ENCODE measurements at places on chromosomes 7 and 10.

GRCh38 chr7:122136078-122136477 is 8.0 kb downstream of the AASS start:
- no peak for DNase-seq

GRCh38 chr7:108146070-108146842 is 16.1 kb upstream of the LAMB4 start:
- peak; percentile 61 for DNase-seq

DNA sequence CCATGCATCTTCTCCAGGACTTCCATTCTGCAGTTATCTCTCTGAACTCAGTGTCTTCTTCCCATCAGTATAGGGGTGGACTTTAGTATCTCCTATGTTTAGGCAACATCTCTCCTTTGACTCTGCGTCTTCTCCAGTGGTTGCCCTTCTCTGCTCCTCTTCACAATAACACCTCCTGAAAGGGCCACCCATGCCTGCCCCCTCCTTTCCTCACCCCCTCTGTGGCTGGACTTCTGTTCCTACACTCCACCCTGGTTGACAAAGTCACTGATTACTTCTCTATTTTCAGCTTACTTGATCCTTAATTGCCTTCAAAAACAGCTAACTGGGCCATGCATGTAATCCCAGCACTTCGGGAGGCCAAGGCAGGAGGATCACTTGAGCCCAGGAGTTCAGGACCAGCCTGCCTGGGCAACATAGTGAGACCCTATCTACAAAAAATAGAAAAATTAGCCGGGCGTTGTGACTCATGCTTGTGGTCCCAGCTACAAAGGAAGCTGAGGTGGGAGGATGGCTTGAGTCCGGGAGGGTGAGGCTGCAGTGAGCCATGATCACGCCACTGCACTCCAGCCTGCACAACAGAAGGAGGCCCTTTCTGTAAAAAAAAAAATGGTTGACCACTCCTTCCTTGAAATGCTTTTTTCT is 13.7 kb downstream of the SRGN start:
- DNase-seq = peak; percentile 81

DNA sequence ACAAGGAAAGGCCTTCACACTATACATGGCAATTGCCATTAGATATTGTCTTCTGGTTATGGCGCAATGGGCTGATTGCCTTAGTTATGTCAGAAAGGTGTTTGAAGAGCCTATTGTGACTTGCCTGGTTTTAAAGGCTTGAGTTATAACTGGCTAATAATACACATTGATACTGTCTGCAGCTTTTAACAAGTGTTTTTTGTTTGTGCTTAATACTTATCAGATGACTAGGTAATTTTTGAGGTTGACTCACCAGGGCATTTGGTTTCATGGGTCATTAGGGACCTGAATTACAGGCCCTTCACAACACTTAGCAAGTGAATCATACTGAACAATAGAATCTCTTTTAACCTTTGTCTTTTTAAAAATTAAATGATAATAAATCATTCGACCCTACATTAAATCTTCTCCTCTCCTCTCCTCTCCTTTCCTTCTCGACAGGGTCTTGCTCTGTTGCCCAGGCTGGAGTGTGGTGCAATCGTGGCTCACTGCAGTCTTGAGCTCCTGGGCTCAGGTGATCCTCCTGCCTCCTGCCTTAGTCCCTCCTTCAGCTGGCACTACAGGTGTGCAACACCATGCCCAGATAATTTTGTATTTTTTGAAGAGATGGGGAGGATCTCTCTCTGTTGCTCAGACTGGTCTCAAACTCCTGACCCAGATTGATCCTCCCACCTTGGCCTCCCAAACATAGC is 196.3 kb downstream of the JCAD start:
- no peak for DNase-seq

- DNase-seq = no peak
Measured at GRCh38 chr7:70312336-70312735, 714.1 kb downstream of the AUTS2 start.

- no peak for DNase-seq
Measured at GRCh38 chr7:40918701-40919271, 784.0 kb downstream of the SUGCT start.

GRCh38 chr10:35765066-35765527 is 123.0 kb upstream of the FZD8 start:
- no peak for DNase-seq

GRCh38 chr10:34181553-34182300 is 633.4 kb downstream of the PARD3 start:
- DNase-seq = no peak

- no peak for DNase-seq
Measured at GRCh38 chr7:5422396-5423305, 983 bp downstream of the TNRC18 start.

DNA sequence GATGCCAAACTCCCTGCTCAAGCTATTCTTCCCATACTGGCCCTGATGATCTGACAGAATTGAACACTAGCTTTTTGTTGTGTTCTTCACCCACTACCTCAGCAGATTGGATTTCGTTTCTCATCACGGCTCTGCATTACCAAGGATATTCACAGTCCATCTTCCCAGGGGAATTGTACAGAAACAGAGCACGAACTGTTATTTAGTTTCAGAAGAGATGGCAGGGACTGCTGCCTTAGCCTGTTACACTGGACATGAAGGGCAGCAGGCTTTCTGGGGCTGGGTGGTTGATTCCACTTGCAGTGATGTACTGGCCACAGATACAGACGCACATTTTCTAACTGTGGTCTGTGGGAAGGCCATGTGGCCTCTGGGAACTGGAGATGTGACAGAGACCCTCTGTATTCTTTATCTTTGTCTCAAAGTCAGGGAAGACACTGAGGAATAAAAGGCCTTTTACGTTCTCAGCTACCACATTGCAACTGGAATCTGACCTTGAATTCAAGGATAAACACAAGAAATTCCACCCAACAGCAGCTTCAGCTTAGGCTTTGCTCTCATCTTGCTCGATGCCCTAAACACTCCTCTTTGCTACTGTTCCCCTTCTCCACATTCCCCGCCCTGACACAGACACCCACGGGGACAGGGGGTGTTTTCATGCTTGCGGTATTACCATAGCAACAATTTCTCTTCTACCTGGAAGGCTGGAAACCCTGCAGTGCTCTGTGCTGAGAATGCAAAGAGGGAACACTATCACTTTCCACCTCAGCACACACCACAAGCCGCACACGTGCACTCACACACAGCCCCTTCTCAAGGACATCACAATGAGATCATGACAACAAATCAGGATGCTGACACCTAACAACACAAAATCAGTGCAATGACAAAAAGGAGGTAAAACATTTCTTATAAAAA is 81.7 kb downstream of the RNF216 start:
- DNase-seq = no peak

DNA sequence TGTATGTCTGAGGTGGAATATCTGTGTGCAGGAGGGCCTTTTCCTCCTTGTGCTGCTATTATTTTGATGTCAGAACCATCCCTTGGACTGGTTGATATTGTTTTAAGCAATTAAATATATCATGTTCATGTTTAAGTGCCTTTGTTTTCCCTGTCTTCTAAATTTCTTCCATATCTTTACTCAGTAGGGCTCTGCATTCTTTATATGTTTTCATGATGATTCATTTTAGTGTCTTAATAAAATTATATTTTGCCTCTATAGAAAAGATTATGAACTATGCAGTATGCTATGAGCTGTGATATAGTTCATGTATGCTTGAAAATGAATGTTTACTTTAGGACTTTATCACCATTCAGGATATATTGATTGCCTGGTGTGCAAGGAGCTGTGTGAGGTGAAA is 34.8 kb downstream of the AHR start:
- DNase-seq = no peak

GRCh38 chr10:82245906-82246560 is 371.0 kb downstream of the NRG3 start:
- no peak for DNase-seq

DNA sequence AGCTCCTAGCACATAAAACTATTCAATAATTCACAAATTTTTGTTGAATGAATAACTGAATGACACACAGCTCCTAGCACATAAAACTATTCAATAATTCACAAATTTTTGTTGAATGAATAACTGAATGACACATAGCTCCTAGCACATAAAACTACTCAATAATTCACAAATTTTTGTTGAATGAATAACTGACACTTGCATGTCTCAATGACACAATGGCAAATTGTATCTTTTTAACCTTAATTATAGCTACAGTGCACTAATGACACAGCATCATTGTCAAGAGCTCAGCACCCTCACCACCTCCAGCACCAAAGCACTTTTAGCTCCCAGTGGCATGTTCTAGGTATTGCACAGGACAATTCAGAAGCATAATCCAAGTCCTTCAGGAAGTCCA is 131.6 kb downstream of the PDE1C start:
- DNase-seq = no peak

DNA sequence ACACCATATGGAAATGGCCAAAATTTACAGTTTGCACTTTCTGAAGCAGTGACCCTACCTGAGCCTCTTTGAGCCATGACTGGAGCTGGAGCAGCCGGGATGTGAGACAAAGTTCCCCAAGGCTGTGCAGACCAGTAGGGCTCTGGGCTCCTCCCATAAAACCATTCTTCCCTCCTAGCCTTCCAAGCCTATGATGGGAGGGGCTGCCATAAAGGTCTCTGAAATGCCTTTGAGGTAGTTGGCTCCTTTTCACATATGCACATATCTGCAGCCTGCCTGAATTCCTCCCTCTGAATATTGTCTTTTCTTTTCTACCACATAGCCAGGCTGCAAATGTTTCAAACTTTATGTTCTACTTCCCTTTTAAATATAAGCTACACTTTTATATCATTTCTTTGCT is 516.6 kb upstream of the POM121L12 start:
- DNase-seq = no peak

- DNase-seq = no peak
Measured at GRCh38 chr10:34802692-34803091, 12.4 kb downstream of the PARD3 start.

- DNase-seq = no peak
Measured at GRCh38 chr7:68866200-68866570, 732.1 kb upstream of the AUTS2 start.

DNA sequence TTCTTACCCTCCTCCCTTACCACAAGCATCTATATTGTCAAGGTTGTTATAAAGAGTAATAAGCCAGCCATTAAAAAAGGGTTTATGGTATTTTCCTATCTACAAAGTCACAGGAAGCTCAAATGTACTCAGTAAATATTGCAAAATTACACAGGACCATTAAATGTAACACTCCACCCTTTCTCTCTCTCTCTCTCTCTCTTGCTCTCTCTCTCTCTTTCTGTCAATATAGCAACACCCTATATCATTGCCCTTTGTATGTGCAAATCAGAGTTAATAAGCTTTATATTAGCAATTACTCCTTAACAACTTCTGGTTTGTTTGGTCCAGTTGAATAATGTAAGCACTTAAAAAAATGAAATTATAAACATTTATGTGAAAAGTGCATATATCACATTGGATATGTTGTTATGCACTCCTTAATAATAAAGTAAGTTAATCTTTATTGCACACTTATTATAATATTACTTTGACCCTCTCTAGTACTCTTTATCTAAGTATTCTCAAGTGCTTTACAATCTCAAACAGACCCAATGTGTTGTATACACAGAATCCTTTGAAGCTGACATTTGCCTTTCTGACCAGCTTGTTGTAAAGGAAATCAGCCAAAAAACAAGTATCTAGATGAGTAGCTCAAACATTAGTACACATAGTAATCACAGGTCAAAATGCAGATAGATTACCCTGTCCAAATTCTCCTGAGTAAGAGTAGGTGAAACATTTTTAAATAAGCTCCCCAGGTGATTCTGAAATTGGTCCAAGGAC is 93.2 kb downstream of the CFTR start:
- no peak for DNase-seq

GRCh38 chr10:74194999-74195398 is 44.0 kb downstream of the ADK start:
- no peak for DNase-seq

- DNase-seq = no peak
Measured at GRCh38 chr10:91104193-91105041, 116.0 kb upstream of the PCGF5 start.

- no peak for DNase-seq
Measured at GRCh38 chr10:79208251-79208983, 138.9 kb upstream of the PPIF start.

GRCh38 chr7:80318081-80318480 is 183.4 kb downstream of the GNAI1 start:
- DNase-seq = no peak

- no peak for DNase-seq
Measured at GRCh38 chr10:88091490-88092061, 228.2 kb downstream of the PTEN start.

- DNase-seq = no peak
Measured at GRCh38 chr7:136278057-136278456, 300.9 kb upstream of the MTPN start.
